ENCODE measurements at places on chromosomes 16 and 17.

GRCh38 chr17:45276031-45276430 is 14.1 kb upstream of the SPATA32 start:
- DNase-seq: peak; percentile 76

DNA sequence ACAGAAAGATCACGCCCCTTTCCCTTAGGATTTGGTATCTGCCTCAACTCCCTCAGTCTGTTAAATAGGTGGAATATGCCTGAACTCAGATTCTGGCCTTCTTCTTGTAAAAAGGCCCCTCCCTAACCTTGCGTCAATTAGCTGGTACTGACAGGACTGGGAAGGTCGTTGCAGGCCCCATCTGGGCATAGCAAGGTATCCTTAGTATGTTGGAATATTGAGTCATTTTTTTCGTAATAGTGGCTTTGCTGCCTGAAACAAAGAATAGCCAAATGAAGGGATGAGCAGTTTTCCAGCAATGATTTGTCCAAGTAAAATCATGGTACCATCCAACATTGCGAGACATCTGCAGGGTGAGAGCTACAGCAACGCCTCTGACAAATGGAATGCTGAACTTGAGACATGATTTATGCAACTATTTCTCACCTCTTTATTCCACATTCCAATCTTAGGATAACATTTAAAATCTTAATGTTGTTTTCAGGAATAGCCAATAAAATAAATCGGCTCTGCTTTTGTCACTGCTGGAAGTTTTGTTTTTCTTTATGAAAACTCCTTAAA is 39.3 kb upstream of the BRD7 start:
- DNase-seq: no peak

DNA sequence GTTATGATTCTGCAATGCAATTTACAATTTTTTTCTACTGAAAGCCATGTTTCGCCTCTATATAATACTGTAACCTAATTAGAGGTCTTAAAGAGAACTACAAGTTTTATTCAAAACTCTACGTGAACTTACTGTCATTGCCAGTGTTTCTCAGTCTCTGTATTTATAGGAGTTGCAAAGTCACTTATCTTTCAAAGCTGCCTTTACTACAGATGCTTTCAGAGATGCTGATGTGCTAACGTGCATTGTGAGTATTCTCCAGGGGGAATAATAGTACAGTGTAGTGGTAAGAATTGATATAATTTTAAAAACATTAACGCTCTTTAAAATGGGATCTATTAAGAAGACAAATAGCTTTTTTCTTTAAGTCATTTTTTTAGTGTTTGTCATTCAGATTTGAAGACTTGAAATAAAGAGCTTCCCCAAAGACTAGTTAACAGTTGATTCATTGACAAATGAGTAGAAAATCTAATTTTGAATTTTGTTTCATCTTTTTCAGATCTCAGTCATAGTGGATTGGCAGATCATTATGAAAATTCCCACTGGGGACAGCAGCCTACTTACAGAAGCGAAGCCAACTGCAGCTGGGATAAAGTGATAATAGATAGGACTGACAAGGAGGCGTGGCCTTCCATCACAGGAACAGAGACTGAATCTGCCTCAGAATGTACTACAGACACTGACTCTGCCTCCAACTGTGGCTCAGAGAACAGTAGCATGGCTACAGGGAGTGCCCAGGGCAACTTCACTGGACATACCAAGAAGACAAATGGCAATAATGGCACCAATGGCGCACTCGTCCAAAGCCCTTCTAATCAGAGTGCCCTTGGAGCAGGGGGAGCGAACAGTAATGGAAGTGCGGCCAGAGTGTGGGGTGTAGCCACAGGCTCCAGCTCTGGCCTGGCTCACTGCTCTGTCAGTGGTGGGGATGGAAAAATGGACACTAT is 79.9 kb downstream of the TMC6 start:
- no peak for DNase-seq

DNA sequence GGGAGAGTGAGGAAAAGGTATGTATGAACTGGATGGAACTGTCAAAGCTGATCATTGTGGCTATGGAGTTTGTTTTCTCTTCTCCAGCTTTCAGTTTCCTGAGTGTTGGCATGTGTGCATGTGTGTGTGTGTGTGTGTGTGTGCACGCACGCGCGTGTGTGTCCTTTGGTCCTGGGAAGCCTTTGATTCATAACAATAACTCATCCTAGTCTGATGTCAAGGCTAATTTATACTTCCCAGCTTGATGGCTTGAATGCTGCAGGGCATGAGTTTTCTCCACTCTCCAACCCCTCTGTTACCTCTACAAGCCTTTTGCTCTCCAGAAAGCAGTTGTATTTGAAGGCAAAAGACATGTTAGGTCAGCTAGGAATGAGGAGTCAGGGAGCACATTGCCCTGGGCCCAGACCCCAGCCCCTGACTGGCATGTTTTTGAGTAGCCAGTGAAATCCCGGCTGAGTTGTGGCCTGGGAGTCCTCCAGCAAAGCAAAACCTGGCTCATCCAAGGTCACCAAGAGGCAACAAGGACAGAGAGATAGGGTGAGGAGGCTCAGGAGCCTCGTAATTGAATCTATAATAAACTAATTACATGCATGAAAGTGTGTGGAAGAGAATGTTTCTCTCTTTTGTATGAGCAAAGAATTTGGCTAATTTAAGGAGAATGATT is 8.9 kb upstream of the CDC42EP4 start:
- no peak for DNase-seq

GRCh38 chr16:27108826-27109665 is 42.3 kb downstream of the C16orf82 start:
- no peak for DNase-seq

DNA sequence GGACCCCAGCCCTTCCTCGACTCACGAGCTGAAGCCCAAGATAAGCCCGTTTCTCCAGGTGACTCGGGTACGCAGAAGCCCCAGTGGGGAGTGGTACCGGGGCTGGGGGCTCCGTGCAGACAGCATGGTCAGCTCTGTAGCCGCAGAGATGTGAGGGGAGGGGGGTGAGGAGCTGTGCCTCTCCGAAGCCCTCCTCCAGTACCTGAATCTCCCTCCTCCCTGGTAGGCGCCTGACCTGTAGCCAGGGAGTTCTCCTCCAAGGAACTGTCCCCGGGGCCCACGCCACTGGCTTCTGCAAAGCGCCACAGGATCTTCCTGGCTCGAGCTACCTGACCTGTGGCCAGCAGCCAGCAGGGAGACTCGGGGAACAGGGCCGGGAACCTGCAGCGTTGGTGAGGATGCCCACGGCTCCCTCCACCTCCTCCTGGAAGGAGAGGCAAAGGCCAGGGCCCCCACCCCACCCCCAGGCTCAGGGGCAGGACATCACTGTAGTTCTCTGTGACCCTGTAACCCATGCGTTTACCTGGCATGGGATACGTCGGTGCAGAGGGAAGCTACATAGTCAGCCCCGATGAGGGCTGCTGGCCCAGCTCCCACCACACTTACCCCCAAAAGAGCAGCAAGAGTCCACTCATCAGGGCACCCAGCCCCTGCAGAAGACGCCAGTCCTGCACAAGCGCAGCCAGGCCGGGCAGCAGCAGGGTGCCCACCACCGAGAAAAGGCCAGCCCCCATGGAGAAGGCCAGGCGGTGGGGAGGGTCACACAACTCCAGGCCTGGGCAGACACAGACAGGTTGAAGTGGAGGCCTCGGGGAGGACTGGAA is 1.7 kb downstream of the SLC22A31 start:
- DNase-seq: no peak

DNA sequence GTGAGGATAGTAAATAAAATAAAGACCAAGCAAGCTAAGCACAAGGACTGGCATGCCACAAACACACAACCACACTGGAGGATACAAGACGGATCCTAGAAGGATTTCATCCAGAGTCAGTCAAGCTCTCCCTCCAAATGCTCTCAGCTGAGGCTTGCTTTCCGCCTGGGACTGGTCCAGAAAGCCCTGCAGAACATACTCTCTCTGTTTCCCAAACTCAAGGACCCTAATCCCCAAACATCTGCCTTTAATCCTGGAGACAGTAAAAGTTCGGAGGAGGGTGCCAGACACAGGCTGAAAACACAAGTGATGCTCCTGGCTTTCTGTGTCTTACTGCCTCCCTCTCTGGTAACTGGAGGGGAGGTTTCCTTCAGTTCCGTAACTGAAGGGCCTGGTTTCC is 5.3 kb upstream of the HSD11B2 start:
- no peak for DNase-seq

- DNase-seq: no peak
Measured at GRCh38 chr16:86344881-86345280, 165.4 kb upstream of the FOXF1 start.

GRCh38 chr16:83004868-83005652 is 378.3 kb downstream of the CDH13 start:
- no peak for DNase-seq

DNA sequence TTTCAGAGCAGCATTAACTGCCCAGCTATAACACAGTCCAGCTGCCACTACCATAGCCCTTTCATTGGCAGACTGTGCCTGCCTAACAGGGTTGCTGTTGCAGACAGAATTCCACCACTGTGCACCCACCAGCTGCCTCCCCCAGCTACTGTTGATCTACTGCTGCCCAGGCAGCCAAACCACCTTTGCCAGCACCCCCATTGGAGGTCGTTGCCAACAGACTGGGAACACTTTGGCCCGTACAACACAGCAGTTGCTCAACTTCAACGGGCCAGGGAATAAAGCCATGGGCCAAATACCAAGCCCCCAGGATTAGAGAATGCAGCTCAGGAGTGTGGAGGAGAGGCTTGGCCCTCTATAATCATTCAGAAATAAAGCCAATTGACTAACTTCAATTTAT is 473.6 kb downstream of the CDH11 start:
- no peak for DNase-seq

- DNase-seq: no peak
Measured at GRCh38 chr17:77592106-77592865, 366.2 kb upstream of the TNRC6C start.

- DNase-seq: no peak
Measured at GRCh38 chr16:86322806-86323205, 187.5 kb upstream of the FOXF1 start.

- peak; percentile 43 for DNase-seq
Measured at GRCh38 chr17:41464682-41465081, 2.5 kb downstream of the KRT32 start.

DNA sequence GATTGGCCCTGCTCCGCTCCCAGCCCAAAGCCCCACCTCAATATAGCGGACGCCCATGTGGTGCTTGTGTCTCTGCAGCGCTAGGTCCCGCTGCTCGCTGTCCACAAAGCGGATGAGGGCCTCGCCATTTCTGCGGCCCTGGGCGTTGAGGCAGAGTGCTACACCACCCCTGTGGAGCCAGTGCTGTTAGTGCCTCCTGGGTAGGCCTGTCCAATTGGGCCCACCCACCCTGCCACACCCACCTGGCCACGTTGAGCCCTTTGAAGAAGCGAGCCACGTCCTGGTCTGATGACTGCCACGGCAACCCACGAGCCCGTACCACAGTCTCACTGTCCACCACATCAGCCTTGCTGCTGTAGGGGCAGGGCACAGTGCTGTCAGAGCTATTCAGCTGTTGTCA is 3.6 kb downstream of the ESRP2 start:
- DNase-seq: no peak

DNA sequence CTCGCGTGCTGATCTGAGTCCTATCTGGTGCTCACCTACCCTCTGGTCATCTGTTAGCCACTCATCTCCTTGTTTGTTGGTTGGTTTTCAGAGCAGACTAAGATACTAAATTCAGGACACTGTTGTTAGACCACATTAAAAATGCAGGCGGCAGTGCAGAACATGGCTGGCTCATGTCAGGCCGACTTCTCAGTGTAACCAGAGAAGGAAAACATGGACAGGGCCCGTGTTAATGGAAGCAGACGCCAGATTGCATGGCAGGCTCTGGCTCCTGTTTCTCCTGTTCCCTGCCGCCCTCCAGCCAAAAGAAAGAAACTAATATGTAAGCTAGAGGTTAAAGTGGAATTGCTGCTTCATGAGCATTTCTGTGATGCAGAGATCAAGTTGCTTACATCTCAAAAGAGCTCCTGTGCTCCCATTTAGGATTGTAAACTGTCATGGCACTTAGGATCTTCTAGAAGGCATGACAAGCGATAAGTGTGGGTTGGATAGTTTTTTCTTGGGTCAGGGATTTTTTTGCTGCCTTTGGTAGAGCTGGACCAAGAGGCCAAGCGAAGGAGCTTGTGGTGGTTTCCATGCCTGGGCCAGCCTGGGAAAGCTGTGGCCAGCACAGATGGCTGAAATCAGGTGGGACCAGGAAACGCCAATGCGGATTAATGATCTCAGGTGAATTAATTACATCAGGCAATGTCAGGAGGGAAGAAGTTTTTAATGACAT is 56.1 kb downstream of the YPEL2 start:
- no peak for DNase-seq

DNA sequence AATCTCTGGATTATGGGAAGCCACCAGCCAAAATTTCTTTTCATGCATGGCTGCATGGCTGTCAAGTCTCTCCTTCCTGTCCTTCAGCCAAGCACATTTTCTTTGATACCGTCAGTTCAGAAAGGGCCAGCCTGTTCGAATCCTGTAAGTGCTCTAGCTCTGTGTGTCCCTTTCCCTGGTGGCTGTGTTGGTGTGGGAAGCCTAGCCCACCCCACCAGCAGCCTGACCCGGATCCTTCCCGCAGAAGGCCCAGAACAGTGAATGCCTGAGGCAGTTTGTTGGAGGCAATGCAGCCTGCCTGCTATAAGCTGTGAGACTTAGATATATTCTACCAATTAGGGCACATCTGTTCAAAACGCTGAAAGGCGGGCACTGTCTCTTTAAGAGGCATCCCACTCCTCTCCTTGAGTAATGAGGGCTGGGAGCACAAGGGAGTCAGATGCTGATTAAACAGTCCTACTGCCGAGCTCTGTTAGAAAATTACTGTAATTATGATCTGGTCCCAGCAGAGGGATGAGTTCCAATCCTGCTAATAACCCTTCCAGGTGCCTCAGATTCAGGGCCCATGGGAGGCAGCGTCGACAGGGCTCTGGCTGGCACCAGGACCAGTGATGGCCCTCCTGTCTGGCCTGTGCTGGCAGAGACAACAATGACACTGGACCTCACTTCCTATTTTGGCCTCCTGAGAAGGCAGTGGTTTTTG is 18.4 kb downstream of the SNX11 start:
- DNase-seq: no peak

DNA sequence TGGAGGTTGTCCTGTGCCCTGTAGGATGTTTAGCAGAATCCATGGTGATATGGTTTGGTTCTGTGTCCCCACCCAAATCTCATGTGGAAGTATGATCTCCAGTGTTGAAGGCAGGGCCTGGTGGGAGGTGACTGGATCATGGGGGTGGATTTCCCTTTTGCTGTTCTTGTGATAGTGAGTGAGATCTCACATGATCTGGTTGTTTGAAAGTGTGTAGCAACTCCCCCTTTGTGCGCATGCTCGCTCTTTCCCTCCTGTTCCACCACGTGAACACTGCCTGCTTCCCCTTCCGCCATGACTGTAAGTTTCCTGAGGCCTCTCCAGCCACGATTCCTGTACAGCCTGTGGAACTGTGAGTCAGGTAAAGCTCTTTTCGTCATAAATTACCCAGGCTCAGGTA is 61.9 kb downstream of the ARHGAP17 start:
- DNase-seq: no peak

GRCh38 chr17:48240562-48241130 is 133.1 kb downstream of the SNX11 start:
- peak; percentile 54 for DNase-seq

- DNase-seq: no peak
Measured at GRCh38 chr17:58314706-58315015, 13.9 kb downstream of the TSPOAP1 start.

GRCh38 chr16:12225806-12226465 is 249.4 kb downstream of the SNX29 start:
- no peak for DNase-seq

Measured in mesenchymal stem cell (in vitro differentiated cells and primary cell).